SHP77 (cell line): ENCODE measurements at places on chromosomes 7 and 10.

DNA sequence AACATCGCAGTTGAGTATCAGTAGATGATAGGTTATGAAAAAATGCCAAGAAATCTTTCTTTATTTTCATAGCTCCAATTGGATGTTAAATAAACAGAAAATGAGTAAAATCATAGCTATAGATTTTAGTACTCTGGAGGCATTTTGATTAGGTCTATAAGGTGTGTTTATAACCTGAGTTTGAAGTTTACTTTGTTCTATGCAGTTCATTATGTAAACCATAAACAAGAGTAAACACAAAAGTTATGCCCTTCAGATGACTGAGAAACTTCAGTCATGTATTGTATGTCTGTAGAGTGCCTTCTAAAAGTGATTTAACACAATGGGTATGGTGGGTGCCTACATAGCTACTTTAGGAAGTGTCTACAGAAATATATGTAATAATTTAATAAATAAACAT, 13.6 kb downstream of the FOXP2 start:
- no peak for DNase-seq

DNA sequence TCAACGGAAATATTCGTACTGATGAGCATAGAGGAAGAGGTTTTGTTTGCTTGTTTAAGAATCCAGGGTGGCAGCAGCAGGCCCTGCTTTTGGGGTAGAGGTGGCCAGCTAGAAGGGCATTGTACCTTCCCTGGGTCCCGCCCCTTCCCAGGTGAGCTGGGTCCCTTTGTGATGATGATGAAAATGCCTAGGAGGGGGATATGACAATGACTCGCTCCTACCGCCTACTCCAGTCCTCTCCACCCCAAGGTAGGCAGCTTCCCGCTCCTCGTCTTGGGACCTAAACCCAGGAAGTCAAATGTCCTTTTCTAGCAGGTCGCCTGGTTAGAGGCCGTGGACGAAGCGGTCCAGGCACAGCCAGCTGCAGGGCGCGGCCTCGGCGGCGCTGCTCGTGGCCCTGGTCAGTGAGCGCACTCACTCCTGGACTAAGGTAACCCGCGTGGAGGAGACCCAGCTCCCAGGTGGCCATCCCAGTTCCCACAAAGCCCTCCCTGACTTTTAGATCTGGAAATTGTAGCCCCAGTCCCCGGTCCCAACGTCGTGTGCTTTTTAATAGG, 141.4 kb downstream of the LSMEM1 start:
- no peak for DNase-seq

DNA sequence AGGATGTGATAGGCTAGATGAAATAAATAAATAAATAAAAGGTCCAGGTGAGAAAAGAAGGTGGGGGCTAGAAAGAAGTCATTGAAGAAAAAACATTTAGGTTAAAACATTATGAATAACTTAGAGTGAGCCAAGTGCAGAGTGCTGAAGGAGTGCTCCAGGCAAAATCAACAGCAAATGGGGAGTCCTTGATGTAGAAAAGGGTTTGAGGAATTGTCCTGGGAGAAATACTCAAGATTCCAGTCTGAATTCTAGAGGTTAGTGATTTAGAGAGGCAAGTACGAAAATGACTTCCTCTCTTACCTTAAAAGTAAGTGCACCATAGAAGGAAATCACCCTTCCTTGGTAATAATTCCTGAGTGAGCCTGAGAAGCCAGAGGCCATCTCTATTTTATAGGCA, 19.7 kb downstream of the CAV1 start:
- no peak for DNase-seq

DNA sequence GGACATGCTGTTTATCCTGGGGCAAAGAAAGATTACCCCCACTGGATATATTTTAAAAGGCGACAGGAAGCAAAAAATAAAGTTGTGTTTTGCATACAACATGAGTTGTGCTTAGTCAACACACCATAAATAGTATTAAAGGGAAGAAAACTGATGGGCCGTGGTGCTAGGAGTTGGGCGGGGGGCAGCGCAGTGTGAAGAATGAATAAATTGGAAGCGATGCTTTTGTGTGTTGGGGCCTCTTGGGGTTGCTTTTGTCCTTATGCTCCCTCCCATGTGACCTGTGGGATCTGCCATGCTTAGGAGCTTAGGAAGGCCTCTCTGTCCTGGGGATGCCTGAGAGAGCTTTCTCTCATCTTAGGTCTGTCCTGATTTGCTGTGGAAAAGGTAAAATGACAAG, 35.0 kb upstream of the AGR3 start:
- no peak for DNase-seq

- DNase-seq, result no peak
Measured at GRCh38 chr10:29916669-29917068, 142.7 kb downstream of the JCAD start.

GRCh38 chr7:20588678-20589077, 26.8 kb upstream of the ABCB5 start:
- no peak for DNase-seq

- DNase-seq, result no peak
Measured at GRCh38 chr10:43972976-43973647, 324.4 kb upstream of the ZNF32 start.

DNA sequence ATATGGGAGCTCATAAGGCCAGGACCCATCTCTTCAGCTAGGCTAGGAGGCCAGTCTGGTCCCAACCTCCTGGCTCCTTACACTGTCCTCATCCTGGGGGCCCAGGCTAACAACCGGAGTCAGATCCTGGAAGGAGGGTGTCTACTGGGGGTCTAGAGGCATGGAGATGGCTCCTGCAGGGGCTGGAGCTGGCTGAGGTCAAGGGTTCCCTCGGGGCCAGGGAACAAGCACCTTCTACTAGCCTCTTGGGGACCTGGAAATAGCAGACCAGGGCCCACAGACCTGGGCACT, 37.2 kb downstream of the CLRN3 start:
- no peak for DNase-seq

- DNase-seq, result peak; percentile 36
Measured at GRCh38 chr7:6106140-6106904, 75.1 kb downstream of the ANKRD61 start.

GRCh38 chr7:149422162-149422913, 38.5 kb downstream of the ZNF777 start:
- peak; percentile 48 for DNase-seq

- no peak for DNase-seq
Measured at GRCh38 chr10:107914450-107915214, 750.1 kb upstream of the SORCS1 start.

- no peak for DNase-seq
Measured at GRCh38 chr7:50589364-50589763, 24.2 kb upstream of the DDC start.

- DNase-seq, result peak; percentile 37
Measured at GRCh38 chr10:59362959-59363381, 621 bp upstream of the FAM13C start.

DNA sequence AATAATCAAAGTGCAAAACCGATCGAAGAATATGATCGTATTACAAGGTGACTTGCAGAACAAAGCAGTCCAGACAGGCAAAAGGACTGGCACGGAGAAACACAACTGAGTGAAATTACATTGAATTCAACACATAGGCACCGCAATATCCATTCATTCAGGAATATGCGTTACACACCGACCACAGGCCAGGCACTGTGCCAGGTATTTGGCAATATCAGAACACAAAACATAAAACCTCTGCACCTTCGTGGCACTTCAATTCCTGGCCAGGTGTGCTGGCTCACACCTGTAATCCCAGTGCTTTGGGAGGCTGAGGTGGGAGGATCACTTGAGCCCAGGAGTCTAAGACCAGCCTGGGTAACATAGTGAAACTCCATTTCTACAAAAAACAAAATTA, 187.9 kb downstream of the DIP2C start:
- DNase-seq, result no peak

GRCh38 chr10:70744617-70745143, 40.5 kb downstream of the TBATA start:
- no peak for DNase-seq

DNA sequence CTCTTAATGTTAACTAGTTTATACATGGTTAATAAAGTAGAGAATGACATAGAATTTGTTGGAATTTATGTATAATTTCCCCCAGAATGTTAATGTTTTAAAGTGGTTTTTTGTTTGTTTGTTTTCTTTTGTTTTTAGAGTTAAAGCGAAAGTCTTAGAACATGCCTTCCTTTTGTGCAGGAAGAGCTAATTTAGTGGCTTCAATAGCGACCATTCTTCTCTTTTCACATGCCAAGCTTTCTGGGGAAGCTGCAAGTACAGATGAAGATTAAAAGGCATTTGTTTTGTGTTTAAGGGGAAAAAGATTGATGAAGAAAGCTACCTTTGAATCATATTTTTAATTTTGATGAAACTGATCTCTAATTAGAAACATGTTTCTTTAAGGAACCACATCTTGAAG, 256.3 kb upstream of the CSTF2T start:
- no peak for DNase-seq

GRCh38 chr10:86699991-86700840, 31.9 kb downstream of the LDB3 start:
- DNase-seq, result no peak

DNA sequence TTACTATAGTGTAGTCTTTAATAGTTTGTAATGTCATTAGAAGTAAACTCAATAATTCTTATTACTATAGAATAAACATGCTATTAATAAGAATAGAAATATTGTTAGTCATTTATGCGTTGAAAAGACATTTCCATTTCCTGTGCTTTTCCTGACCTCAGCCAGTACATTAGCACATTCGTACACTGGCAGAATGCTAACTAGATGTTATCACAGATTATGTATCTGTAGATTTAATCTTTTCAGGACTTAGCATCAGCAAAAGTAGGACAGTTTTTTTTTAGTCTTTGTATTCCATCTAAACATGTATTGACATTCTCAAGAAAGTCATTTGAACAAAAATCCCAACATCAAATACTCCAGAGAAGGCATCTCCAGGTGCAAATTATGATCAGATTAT, 158.5 kb downstream of the EXOC4 start:
- no peak for DNase-seq

GRCh38 chr10:59047180-59047579, 129.3 kb upstream of the PHYHIPL start:
- peak; percentile 9 for DNase-seq

DNA sequence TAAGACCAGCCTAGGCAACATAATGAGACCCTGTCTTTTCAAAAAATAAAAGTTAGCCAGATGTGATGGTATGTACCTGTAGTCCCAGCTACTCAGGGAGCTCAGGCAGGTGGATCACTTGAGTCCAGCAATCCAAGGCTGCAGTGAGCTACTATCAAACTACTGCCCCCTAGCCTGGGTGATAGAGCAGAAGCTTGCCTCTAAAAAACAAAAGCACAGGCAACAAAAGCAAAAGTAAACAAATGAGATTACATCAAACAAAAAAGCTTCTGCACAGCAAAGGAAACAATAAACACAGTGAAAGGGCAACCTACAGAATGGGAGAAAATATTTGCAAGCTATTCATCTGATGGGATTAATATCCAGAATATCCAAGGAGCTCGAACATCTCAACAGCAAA, 65.4 kb downstream of the FANK1 start:
- DNase-seq, result no peak

DNA sequence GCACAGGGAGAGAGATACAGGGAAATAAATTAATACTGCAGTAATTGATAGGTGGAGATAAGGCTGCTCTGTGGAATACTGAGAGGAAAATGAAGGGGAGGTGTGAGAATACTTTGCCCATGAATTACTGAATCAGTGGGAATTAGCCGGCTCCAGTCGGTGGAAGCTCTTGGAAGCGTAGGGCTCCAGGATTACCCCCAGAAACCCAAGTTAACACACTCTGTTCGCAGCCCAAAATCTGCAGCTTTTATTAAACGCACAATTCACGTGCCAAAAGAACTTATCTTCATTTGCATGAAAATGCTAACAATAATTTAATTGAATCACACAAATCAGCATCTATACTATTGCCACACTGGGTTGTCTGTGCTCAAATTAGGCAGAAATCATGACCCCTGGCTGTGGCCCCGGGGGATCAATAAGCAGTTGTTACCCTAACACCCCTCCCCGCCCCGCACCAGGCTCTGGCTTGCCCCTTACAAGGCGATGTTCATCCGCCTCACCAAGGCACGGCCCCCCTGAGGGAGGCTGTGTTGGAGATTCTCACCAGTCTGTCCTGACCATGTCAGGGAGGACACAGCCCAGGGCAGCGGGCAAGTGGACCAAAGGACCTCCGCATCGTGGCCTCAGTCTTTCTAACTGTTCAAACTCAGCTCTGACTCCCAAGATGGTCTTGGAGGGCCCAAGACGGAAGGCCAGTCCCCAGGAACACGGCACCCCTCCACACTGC, 48.4 kb upstream of the MGMT start:
- DNase-seq, result no peak

- no peak for DNase-seq
Measured at GRCh38 chr10:19663344-19663743, 152.9 kb upstream of the PLXDC2 start.

DNA sequence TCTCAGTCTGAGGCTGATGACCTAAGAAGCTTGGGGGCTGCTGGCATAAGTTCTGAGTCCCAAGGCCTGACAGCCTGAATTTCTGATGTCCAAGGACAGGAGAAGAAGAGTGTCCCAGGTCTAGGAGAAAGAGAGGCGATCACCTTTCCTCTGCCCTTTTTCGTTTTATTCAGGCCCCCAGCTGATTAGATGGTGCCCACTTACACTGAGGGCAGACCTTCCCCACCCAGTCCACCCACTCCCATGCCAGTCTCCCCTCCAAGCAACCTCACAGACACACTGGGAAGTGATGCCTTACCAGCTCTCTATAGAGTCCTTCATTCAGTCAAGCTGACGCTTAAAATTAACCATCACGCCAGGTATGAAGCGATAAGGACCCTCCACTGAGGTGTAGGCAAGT, 19.3 kb upstream of the LOXL4 start:
- DNase-seq, result no peak

- no peak for DNase-seq
Measured at GRCh38 chr7:92092210-92092609, 42.1 kb downstream of the CYP51A1 start.

DNA sequence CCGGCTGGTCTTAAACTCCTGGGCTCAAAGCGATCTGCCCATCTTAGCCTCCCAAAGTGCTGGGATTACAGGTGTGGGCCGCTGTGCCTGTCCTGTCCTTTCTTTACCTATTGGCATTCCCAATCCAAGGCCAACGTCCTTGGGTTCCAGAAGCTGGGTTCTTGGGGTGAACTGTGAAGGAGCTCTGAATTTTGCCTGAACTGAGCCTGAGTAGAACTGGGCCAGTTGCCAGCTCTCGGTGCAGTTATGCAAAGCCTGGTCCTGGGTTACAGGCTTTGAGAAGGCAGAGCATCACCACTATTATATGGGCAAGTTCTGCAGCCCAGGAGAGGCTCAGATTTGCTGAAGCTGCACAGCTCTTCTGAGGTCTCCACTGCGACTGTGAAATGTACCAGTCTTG, 24.6 kb upstream of the SH2D4B start:
- no peak for DNase-seq

- DNase-seq, result no peak
Measured at GRCh38 chr7:17802056-17802455, 138.2 kb downstream of the SNX13 start.
